Spleen (tissue), 13 donors: ENCODE measurements at places on chromosomes 1 and 21.
A peak's percentile ranks its signal among the peaks of the same experiment; 100 is the strongest.

DNA sequence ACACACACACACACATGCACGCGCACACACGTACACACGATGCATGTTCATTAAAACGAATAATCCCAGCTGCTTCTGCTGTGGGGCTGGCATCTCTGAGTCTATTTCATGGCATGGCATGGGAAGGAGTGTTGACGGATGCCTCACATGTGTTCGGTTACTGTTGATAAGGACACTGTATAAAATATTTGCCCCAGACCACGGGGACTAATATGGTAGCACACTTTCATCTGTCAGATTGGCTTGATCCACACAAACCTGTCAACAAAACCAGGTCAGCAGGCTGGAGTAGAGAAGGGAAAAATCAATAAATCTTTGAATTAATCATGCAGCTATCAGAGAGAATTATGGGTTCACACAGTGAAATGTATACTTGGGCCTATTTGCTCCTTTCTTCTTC lies 171.9 kb downstream of the DSCAM start:
- DNase-seq: no peak

GRCh38 chr1:53646732-53647131 lies 92.2 kb downstream of the GLIS1 start:
- DNase-seq: no peak

- DNase-seq: no peak
These were observed 43.9 kb upstream of the FOXO6 start for GRCh38 chr1:41317361-41317760.

DNA sequence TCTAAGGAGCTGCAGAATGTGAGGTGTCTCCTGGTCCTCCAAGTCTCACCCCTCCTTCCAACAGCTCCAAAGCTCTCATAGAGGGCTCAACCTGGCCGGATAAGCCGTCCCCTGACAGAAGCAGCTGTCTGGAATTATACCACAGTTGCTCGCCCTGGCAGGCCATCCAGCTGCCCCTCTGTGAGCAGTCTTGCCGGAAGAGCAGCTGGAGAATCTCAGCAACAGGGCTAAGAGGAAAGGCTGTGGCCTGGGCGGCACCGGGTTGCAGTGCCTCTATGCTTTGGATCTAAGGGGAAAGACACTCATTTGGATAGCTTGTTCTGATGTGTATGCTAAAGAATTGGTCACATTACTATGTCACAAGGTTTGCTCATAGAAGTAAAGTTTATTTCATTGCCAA lies 12.4 kb downstream of the TMCC2 start:
- no peak for DNase-seq

GRCh38 chr1:27560268-27561123 lies 43.4 kb downstream of the AHDC1 start:
- DNase-seq: no peak

- DNase-seq: no peak
These were observed 26.8 kb downstream of the TP73 start for GRCh38 chr1:3679098-3679555.

DNA sequence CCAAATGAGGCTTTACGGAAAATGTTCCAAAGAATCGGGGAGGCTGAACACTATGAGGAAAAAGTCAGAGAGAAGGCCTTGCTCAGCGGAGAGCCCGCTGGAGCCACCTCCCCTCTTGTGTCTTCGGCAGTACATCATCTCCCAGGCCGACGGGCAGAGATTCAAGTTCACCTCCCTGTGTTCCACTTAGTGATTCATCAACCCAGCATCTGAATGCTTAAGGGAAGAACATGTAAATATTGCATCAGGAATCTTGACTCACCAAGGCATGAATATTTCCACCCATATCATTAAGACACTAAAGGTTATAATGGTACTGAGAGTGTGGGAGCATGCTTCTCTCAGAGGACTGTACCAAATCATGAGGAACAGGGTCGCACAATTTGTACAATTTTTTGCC lies 172.5 kb downstream of the ST6GALNAC5 start:
- DNase-seq: no peak

GRCh38 chr1:71649608-71650007 lies 568.8 kb upstream of the ZRANB2 start:
- DNase-seq: no peak

DNA sequence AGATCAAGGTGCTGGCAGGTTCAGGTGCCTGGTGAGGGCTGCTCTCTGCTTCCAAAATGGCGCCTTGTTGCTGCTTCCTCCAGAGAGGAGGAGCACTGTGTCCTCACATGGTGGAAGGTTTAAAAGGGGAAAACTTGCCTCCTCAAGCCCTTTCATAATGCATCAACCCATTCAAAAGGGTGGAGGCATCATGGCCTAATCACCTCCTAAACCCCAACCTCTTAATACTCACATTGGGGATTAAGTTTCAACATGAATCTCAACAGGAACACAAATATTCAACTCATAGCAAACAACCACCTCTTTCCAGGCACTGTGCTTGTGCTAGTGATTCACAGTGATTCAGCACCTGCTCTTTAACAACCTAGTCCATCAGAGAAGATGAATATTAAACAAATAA lies 4.2 kb downstream of the S100A12 start:
- peak; percentile 41 for DNase-seq

- no peak for DNase-seq
These were observed 526.2 kb downstream of the MRPL39 start for GRCh38 chr21:25081096-25081495.

DNA sequence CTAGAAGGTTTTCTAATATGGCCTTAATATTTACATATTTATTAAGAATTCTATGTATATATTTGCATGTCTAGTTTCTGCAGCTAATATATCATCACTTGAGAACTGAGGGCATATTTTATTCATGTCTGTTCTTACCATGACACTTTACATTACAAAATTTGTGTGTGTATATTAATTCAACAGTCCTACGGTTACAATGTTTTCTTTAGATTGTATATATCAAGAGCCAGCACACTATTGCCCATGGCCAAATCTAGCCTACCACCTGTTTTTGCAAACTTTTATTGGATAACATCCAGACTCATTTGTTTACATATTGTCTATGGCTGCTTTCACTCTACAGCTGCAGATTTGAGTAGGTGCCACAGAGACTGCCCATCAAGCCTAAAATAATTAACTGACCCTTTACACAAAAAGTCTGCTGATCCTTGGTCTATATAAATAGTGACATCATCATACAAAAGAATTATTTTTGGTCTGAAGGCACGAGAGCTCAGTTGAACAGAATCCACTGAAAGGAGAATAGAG lies 577.4 kb upstream of the PBX1 start:
- DNase-seq: no peak

- no peak for DNase-seq
These were observed 699 bp upstream of the NES start for GRCh38 chr1:156677616-156678596.

DNA sequence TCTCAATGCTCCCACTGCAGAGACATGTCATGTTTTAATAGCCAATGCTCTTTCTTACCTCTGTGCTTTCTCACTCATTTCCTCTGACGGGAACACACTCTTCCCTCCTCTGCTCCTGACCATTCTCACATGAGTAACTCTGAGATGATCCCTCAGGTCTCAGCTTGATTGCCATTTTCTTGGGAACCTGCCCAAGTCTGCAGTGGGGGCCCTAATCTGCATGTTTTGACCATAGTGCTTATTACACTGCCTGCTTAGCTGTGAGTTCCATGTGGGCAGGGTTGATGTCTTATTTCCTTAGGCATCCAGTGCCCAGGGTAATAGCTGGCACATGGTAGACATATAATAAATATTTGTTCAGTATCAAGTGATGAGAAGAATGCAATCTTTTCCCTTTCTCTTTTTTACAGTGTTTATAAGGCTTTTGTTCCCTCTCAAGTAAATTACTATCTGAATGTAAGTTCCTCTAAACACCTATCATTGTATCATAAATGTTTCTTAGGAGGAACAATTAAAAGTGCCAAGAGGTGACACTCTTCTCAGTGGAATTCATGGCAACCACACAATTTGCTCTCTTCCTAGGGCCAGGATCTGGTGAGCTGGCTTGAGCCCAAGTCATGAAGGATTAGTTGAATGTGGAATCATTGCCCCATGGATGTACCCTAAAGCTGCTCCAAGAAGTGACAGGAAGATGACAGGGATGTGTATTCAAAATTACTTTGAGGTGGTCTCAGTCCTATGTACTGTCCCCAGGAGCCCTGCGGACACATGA lies 485.4 kb upstream of the USP24 start:
- no peak for DNase-seq

GRCh38 chr1:21295545-21295944 lies 5.3 kb upstream of the ECE1 start:
- DNase-seq: no peak

- DNase-seq: no peak
These were observed 61.0 kb downstream of the DNTTIP2 start for GRCh38 chr1:93817819-93818569.

- no peak for DNase-seq
These were observed 59.0 kb upstream of the ATP2B4 start for GRCh38 chr1:203567596-203567995.

GRCh38 chr1:216140730-216141524 lies 282.3 kb downstream of the USH2A start:
- DNase-seq: no peak

GRCh38 chr1:228540161-228540917 lies 53.2 kb downstream of the RNF187 start:
- peak; percentile 23 for DNase-seq

GRCh38 chr1:117244971-117245370 lies 34.2 kb upstream of the VTCN1 start:
- DNase-seq: no peak

GRCh38 chr1:11443961-11444658 lies 34.8 kb upstream of the DISP3 start:
- DNase-seq: no peak

GRCh38 chr1:165068741-165069140 lies 287.8 kb downstream of the LMX1A start:
- DNase-seq: no peak

DNA sequence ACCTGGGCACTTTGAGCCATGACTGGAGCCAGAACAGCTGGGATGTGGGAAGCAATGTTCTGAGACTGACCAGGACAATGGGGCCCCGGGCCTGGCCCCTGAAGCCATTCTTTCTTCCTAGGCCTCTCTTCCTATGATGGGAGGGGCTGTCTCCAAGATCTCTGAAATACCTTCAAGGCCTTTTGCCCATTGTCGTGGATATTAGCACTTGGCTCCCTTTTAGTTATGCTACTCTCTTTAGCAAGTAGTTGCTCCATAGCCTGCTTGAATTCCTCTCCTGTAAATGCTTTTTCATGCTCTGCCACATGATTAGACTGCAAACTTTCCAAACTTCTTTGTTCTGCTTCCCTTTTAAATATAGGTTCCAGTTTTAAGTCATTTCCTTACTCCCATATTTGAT lies 262.9 kb upstream of the CACYBP start:
- DNase-seq: no peak

- DNase-seq: peak; percentile 93
These were observed 25.0 kb upstream of the LAPTM5 start for GRCh38 chr1:30782361-30783255.

DNA sequence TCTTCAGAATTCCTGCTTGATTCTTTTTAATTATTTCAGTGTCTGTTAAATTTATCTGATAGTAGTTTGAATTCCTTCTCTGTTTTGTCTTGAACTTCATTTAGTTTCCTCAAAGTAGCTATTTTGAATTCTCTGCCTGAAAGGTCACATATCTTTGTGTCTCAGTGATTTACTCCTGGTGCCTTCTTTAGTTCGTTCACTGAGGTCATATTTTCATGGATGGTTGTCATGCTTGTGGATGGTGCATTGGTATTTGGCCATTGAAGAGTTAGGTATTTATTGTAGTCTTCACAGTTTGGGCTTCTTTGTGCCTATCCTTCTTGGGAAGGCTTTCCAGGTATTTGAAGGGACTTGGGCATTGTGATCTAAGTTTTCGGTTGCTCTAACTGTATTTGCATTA lies 267.9 kb downstream of the HHAT start:
- no peak for DNase-seq

GRCh38 chr1:1058921-1059493 lies 15.1 kb downstream of the RNF223 start:
- DNase-seq: peak; percentile 85

- no peak for DNase-seq
These were observed 623.2 kb upstream of the PKN2 start for GRCh38 chr1:88060750-88061491.

DNA sequence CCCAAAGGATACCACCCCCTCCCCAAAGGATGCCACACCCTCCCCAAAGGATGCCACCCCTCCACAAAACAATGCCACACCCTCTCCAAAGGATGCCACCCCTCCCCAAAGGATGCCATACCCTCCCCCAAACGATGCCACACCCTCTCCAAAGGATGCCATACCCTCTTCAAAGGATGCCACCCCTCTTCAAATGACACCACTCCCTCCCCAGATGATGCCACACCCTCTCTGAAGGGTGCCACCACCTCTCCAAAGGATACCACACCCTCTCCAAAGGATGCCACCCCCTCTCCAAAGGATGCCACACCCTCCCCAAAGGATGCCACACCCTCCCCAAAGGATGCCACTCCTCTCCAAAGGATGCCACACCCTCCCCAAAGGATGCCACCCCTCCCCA lies 21.6 kb upstream of the TRIM17 start:
- no peak for DNase-seq

GRCh38 chr21:15291621-15292266 lies 226.9 kb upstream of the NRIP1 start:
- DNase-seq: no peak

DNA sequence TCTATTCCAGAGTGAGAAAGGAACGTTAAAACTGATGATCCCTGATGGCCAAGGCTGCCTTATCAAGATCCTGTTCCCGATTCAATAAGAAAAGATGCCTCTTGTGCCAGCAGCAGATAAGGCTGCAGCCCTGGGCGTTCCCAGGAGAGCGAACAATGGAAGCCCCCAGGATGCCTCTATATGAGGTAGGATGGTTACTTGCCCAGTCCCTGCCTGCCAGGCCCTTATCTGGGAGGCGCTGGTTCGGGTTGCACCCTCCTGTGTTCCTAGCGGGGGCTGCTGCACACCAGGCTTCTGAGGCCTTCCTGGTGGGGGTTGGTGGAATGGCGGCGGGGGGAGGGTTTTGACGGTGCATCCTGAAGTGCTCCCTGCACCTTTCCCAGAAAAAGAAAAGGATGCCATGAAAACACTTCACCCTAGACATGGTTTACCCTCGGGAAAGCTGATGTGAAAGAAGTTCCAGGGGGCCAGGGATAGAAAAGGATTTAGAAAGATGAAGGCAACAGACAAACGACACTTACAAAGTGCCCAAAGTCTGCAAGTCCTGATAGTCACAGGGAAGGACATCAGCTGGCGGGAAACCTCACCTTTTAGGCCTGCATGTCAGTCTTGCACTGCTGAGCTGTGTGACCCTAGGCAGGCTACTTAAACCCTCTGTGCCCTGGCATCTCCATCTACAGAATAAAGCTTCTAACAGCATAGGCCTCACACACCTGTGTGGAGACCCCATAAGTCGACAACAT lies 100.3 kb downstream of the KCNJ15 start:
- DNase-seq: no peak

GRCh38 chr1:151267760-151268159 lies 13.2 kb downstream of the PSMD4 start:
- DNase-seq: no peak

- DNase-seq: peak; percentile 96
These were observed at the start of gene TSTD1 for GRCh38 chr1:161038523-161039153. TSS of gene TSTD1 (minus strand) at chr1:161038964. CDS start at chr1:161038889, 75 bp downstream.

GRCh38 chr1:91850708-91851107 lies 35.2 kb downstream of the TGFBR3 start:
- DNase-seq: no peak
